SK-MEL-5 (cell line): ENCODE measurements at places on chromosomes 4 and X.

- DNase-seq, result peak; percentile 43
These were observed 6.4 kb downstream of the HSPA4L start for GRCh38 chr4:127788517-127788916.

DNA sequence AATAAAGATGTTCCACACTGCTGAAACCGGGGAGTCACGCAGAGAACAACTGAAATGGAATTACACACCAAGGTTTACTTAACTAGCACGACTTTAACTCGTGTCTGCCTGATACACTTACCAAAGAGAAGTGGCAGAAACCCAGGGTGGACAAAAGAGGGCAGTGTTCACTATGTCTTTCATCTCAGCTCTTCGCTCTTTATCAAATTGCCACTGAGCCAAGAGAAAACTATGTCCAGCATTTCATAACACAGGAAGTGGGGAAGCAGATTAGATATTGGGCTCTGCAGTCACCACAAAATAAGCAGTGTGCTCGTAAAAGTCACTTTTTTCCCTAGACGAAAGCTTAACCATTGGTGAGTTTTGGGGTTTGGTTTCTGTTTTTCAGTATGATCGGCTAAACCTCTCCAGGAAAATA lies 155.7 kb downstream of the CHIC2 start:
- peak; percentile 85 for DNase-seq

DNA sequence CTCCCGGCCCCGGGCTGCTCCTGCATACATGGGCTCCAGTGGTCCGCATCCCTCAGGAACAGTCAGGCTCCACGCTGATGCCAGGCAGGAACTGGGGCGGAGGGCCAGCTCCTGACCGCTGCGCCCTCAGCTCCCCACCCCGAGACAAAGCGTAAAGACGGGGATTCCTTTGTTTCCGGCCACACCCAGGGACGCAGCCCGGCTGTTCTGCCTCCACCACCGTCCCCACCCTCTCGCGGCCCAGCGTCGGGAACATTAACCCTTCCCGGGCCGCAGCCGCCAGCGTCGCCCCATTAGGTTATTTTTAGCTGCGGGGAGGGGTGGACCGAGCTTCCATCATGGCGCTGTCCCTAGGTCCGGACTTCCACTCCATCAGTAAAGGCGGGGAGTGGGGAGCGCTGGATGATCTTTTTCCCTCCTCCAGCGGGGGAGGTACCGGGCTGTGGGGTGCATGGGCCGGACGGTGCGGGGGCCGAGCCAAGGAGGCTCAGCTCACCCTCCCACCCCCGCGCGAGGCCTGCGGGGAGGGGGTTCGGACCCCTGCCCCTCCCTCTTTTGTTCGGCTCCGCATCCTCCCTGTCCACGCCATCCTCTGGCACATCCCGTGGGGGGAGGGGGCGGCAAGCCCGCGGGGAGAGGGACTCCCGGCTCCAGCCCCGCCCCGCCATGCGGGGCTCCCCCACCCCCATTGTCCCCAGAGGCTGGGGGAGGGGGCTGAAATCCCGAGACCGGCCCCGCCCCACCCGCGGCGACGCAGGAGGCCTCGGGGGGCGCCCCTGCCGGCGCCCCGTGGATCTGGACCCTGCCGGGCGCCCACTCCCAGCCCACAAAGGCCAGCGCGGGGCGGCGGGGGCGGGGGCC lies 5.3 kb downstream of the CRMP1 start:
- DNase-seq, result no peak

DNA sequence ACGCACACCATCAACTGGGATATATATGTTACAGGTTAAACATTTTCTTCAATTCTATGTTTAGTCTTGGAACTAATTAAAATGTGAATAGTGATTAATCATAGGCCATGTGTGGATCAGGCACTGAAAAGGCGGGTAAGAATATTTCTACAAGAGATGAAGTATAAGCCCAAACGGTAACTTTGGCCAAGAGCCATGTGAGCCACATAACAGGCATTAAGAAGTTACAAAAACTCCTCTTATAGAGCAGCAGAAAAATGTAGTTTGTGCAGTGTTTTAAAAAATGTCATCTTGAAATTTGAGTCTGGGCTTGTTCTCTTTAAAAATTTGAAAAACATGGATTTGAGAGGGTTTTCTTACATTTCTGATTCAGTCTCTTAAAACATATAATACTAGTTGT lies 521.8 kb upstream of the DIPK2B start:
- DNase-seq, result no peak

GRCh38 chr4:147361726-147362125 lies 119.2 kb upstream of the EDNRA start:
- DNase-seq, result no peak

- no peak for DNase-seq
These were observed 373 bp upstream of the INTS6L start for GRCh38 chrX:135520022-135520552.

- DNase-seq, result no peak
These were observed 20.0 kb upstream of the PRRG3 start for GRCh38 chrX:151675121-151675746.

DNA sequence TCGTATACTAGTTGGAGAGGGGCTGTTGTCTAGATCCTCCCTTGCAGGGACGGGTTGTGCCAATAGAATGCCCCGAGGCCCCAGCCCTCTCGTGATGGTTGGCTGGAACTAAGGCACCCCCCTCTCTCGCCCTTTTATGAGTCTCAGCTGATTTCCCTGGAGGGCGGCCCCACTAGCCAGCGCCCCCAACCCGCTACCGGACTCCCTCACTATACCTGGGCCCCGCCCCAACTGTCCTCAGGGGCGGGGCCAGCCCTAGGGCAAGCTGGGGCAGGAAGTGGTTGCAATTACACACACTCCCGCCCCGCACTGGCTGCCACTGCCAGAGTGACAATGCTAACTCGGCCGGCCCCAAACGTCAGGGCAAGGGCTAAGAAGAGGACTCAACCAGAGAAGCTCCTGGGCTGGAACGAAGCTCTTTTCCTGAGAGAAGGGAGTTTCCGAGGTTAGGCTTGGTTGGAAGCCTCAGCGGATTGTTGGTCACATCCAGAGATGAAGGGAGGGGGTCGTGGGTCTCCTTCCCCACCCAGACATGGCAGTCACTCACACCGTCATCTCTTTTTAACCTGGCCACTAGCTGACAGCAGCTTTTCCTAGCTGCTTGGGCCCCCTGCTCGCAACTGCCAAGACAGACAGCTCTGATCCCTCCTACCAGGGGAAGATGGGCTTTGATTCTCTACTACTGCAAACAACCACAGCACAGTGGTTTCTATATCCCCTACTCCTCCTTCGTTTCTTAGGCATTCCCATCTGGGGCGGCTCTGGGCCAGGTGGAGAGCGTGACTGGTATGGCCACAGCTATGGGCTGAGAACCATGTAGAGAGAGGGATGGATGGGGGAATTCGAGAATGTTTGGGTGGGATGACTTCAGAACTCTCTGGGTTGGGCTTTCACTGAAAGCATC lies 21.0 kb upstream of the BCORL1 start:
- peak; percentile 35 for DNase-seq

DNA sequence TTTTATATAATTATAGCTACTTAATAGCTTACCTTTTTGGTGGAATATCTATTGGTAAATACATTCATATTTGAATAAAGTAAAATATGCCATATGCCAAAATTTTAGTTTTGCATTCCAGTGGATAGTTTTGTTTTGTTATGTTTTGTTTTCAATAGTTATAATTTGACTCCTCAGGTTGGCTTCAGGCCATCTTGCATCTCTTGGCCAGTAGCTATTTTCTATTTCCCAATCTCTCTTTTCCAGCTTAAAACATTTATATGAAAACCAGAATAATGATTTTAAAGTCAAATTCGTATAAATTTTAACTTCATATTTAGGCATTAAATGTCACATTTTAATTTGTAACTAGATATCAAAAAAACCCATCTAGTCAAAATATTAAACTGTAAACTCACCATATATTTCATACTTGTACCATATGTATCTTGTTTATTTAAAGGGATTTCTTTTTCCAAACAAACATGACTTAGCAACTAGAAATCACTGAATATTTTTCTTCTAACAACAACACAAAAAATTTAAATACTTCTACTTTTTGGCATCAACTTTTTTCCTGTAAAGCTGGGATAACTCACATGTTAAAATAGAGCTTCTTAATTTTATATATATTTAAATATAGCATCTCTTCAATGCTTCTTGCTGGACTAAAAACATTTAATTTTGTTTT lies 1209.6 kb downstream of the PCDH7 start:
- no peak for DNase-seq

GRCh38 chr4:87281603-87282002 lies 41.1 kb downstream of the HSD17B13 start:
- no peak for DNase-seq

DNA sequence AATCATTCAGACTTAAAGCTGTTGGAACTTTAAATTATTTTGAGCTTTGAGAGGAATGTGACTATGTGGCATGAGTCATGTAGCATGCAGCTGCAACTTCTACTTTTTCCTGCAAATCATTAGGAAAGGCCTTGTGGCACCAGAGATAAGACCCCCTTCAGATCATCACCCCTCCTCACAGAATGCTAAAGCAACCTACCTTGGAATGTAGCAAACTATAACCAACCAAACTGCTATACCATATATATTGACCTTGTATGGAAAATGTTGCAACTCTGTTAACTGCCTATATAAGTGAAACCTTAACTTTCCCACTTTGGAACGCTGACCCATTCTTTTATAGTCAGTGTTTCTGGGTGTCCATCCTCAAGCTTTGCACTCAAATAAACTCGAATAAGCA lies 32.0 kb downstream of the ATXN3L start:
- no peak for DNase-seq

GRCh38 chr4:162232349-162232748 lies 68.5 kb upstream of the FSTL5 start:
- DNase-seq, result no peak
